Renal cortex interstitium (tissue), 15 donors: ENCODE measurements at places on chromosomes 12 and 14. TPM values are rescaled to one million over a fixed set of nuclear protein-coding genes. Genes with fewer than 3 reads are reported as not detected.

Gene DLGAP5
- polyA plus RNA-seq: 40.2 TPM

Gene RPL10L
- 0.22 TPM for polyA plus RNA-seq

Gene ESPL1
- polyA plus RNA-seq: 13.0 TPM

Gene SYNDIG1L
- 0.33 TPM for polyA plus RNA-seq

Gene TMEM179
- 0.56 TPM for polyA plus RNA-seq

Gene NRXN3
- 6.9 TPM for polyA plus RNA-seq

Gene PMEL
- polyA plus RNA-seq: 5.3 TPM

Gene IGF1
- polyA plus RNA-seq: 12.3 TPM

Gene LRRC9
- 2.9 TPM for polyA plus RNA-seq

Gene PLEKHG7
- 1.1 TPM for polyA plus RNA-seq

Gene HNRNPA1
- polyA plus RNA-seq: 3,887 TPM

Gene BMP4
- 50.6 TPM for polyA plus RNA-seq

Gene KERA
- not detected for polyA plus RNA-seq

Gene JAG2
- 8.1 TPM for polyA plus RNA-seq

Gene ZNF385A
- 12.9 TPM for polyA plus RNA-seq

Gene HPD
- 5.0 TPM for polyA plus RNA-seq

Gene BIN2
- 3.9 TPM for polyA plus RNA-seq

Gene INHBE
- polyA plus RNA-seq: 0.66 TPM

Gene CLEC4C
- 0.16 TPM for polyA plus RNA-seq

Gene TAMALIN
- 21.4 TPM for polyA plus RNA-seq

Gene DAO
- polyA plus RNA-seq: 0.92 TPM

Gene SRRM4
- 0.05 TPM for polyA plus RNA-seq

Gene KRT83
- not detected for polyA plus RNA-seq

Gene SMOC1
- 2.1 TPM for polyA plus RNA-seq

Gene IKZF4
- polyA plus RNA-seq: 21.1 TPM

Gene SLC25A29
- polyA plus RNA-seq: 43.4 TPM

Gene ACOT6
- polyA plus RNA-seq: 0.30 TPM

Gene TAS2R9
- polyA plus RNA-seq: not detected

Gene KCNJ8
- polyA plus RNA-seq: 22.9 TPM

Gene SLC35E3
- 16.7 TPM for polyA plus RNA-seq

Gene ACOT4
- polyA plus RNA-seq: 3.3 TPM

Gene ERBB3
- polyA plus RNA-seq: 96.1 TPM

Gene DCAF4
- 14.7 TPM for polyA plus RNA-seq

Gene FSCB
- polyA plus RNA-seq: not detected

Gene NR4A1
- polyA plus RNA-seq: 14.8 TPM

Gene OR4E2
- not detected for polyA plus RNA-seq

Gene HOXC13
- 0.11 TPM for polyA plus RNA-seq

Gene MYH7
- 0.35 TPM for polyA plus RNA-seq

Gene RHOF
- polyA plus RNA-seq: 13.4 TPM

Gene USP44
- polyA plus RNA-seq: 1.8 TPM
